ENCODE measurements at places on chromosomes 7 and 10.

GRCh38 chr10:73814896-73815718 is 3.7 kb upstream of the NDST2 start:
- DNase-seq, result no peak

- DNase-seq, result no peak
Measured at GRCh38 chr10:14259696-14260566, 70.8 kb downstream of the FRMD4A start.

DNA sequence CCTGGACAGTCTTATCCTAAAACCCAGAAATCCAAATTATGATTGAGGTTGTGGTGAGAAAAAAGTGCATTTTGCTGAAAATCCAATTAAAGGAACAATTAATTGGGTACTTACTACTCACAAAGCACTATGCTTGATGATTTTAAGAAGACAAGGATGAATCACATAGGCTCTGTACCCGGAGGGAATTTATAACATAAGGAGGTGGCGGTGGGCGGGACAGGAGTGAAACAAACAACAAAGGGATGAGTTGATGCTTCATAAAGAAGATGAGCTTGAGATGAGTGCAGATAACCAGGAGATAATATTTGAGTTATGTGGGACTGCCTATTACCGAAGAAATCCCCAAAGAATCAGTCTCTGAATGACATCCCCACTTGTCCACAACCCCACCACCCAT is 171.1 kb upstream of the FZD8 start:
- DNase-seq, result no peak

DNA sequence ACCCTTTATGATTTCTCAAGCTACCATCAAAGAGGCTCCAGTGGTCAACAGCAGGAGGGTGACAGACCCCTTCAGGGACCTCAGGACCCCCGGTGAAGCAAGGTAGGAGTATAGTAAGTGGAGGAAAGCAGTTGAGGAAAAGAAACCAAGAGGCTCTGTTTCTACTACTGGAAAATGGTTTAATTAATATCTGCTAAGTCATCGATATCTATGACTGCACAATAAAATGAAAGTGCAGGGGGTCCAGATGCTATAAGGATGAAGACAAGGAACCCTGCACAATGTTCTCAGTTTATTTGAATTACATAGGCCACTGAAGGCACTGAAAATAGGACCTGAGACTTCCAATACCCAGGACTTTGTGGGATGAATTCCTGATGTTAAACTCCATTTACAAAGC is 23.7 kb downstream of the AMPH start:
- DNase-seq, result no peak

GRCh38 chr10:97919012-97919411 is 69.4 kb downstream of the GOLGA7B start:
- no peak for DNase-seq

All from CD4-positive, alpha-beta T cell treated with Interleukin-2 at 100 ng/mL for 4 hours (primary cell).